ENCODE measurements at places on chromosomes 11 and 22.

- DNase-seq: no peak
Measured at GRCh38 chr11:57283231-57283990, 41.3 kb downstream of the TNKS1BP1 start.

- DNase-seq: no peak
Measured at GRCh38 chr22:26558248-26558895, 31.6 kb downstream of the TPST2 start.

DNA sequence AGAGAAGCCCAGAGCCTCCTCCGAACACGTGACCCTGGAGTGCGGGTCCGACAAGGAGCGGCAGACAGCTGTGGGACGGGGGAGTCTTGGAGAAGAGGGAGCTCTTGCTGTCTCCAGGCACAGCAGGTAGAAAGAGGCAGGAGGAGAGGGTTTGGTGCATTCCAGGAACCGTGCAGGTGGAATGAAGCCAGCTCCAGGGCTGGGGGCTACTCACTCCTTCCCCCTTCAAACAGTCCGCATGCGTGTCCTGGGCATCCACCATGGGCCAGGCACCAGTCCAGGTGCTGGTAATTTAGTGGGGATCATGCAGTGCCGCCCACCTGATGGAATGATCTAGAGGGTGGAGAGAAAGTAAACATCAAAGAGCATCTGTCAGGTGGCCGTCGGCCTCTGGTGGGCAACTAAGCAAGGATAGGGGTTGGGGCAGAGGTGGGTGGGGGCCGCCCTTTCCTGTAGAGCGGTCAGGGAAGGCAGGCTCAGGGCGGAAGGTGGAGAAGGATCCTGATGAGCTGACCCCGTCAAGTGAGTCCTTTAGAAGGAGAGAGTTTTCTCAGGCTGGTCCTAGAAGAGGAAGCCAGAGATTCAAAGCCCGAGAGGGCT is 850.0 kb downstream of the TBC1D22A start:
- no peak for DNase-seq

GRCh38 chr11:108647701-108648527 is 17.0 kb upstream of the DDX10 start:
- DNase-seq: peak; percentile 60

DNA sequence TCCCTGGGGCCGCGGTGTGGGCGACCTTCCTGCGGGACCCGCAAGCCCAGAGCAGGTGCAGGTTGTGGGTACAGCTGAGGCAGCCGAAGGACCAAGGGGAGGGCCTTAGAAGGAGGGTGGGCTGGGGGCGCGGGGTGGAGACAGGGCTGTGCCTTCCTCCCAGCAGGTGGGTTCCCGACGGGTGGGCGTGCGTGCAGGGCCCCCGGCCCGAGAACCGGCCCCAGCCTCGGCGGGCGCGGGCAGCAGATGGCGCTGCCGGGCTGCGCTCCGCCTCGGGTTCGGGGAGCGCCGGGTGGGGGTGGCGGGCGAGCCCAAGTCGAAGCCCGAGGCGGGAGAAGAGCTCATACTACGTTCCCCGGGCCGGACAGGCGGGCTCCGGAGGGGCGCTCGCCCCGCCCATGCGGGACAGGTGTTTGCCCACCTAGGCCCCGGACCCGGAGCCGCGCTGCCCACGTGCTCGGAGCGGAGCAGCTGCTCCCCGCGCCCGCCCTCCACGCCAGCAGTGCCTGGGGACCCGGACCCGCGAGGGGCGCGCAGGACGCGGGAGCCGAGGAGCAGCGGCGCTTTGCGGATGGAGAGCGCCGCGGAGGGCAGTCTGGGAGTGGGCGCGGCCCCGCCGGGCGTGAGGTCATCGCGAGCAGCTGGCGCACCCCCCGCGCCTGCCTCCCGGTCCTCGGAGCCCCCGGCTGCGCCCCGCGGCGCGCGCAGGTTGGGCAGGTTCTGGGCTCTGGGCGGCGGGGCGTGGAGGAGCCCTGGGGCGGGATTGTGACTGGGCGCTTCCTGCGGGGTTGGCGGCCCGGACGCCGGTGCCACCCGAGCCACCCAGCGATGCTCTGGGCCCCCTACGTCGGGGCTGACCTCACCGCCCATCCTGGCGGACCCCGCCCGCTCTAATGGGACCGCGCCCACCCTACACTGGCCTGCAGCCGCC is 25.3 kb downstream of the DUSP8 start:
- DNase-seq: no peak

DNA sequence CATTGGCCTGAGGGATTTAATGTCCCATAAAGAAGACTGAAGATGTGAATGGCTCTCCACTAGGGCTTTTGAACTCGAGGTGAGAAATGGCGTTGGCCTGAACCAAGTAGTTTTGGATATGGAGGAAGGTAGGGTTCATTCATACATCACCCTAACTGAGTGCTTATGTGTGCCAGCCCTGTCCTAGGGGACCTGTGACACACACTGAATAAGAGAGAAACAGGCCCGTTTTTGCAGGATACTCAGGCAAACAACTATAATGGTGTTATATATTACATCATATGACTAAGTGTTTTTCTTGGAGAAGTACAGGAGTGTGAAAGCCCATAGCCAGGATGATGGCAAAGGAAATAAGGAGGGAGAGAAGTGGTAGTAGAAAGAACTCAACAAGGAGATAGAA is 368.1 kb downstream of the TMEM135 start:
- no peak for DNase-seq

DNA sequence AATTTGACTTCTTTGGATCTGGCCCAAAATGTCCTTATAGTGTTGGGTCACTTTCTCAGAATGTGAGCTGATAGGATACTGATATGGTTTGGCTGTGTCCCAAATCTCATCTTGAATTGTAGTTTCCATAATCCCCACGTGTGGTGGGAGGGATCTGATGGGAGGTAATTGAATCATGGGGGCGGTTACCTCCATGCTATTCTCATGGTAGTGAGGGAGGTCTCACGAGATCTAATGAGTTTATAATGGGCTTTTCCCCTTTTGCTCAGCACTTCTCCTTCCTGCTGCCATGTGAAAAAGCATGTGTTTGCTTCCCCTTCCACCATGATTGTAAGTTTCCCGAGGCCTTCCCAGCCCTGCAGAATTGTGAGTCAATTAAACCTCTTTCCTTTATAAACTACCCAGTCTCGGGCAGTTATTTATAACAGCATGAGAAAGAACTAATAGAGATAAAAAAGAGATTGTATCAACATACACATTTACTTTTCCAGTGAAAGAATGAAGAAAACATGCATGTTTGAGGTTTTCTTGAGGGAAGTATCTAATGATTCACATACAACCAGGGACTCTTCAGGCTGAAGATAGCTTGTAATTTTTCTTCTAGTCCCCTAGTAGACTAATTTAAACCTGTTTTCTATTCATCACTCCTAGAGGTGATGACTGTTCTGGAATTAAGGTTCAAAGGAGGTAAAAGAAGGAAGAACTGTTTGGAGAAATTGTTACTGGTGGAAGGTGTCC is 17.3 kb upstream of the CSTF3 start:
- no peak for DNase-seq

- peak; percentile 74 for DNase-seq
Measured at GRCh38 chr11:125441648-125442410, 54.2 kb downstream of the FEZ1 start.

DNA sequence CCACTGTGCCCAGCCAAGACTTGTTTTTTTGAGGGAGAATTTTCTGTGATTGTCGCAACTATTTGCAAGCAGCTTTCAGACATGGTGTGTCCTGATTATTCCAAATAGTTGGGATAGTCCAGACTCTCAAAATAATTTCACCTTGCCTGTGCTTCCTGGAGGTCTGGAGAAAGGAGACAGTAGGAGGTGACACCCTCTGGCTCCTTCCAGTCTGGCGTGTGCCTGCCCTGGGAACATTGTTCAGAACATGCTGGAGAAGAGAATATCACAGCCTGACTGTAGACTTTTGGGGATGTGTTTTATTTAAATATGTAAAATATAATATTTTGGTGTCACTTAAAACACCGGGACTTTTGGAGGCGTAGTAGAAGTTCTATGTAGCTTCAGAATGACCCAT is 14.9 kb downstream of the ZNRF3 start:
- DNase-seq: no peak

DNA sequence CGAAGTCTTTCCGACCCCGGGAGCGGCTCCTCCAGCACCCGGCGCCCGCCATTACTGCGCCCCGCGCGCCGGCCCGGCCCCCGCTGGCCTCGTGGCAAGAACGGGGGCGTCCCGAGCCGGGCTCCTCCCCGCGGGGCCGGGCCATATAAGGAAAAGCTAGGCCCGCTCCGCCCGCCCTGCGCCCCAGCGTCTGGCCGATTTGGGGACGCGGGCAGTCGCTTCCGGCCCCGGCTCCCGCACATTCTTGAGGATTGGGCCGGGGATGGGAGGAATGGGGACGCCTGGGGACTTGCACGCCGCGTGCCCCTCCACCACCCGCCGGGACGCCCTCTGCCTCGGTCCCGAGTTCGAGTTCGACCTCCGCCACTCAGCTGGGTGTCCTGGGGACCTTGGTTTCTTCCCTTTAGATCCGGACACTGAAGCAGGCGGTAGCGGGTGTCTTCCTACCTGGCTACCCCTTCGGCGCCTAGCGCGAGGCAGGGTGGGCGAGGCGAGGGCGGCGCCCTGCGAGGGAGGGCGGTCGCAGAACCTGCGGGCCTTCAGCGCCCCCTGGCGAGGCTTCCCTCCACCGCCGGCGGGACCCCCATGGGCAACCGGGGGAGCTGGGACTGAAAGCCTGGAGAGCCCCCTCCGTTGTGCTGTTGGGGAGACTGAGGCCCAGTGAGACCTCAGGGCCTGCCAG is 3.8 kb downstream of the SMTN start:
- DNase-seq: peak; percentile 88

GRCh38 chr11:12118949-12119348 is 8.6 kb downstream of the MICAL2 start:
- no peak for DNase-seq

- no peak for DNase-seq
Measured at GRCh38 chr11:82533628-82534327, 199.9 kb downstream of the FAM181B start.

GRCh38 chr22:27692243-27692642 is 109.3 kb downstream of the MN1 start:
- no peak for DNase-seq

DNA sequence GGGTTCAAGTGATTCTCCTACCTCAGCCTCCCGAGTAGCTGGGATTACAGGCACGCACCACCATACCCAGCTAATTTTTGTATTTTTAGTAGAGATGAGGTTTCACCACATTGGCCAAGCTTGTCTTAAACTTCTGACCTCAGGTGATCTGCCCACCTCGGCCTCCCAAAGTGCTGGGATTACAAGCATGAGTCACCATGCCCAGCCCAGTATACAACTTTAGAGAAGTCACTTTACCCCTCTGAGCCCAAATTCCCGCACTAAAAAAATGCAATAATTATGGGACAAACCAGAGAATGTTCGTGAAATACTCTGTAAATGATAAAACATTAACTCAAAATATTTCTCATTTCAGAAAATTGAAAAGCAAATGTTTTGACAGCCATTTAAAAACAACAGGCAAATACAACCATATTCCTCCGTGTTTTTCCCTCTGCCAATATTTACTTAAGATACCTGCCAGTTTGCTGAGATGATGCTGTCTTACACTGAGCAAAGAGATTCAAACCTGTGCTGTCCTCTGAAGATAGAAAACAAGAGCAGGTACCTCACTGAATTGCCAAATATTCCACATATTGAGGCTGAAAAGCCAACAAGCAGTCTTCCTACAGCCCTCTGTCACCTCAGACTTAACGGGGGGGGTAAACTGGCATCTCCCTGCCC is 9.6 kb downstream of the PLEKHA7 start:
- no peak for DNase-seq

DNA sequence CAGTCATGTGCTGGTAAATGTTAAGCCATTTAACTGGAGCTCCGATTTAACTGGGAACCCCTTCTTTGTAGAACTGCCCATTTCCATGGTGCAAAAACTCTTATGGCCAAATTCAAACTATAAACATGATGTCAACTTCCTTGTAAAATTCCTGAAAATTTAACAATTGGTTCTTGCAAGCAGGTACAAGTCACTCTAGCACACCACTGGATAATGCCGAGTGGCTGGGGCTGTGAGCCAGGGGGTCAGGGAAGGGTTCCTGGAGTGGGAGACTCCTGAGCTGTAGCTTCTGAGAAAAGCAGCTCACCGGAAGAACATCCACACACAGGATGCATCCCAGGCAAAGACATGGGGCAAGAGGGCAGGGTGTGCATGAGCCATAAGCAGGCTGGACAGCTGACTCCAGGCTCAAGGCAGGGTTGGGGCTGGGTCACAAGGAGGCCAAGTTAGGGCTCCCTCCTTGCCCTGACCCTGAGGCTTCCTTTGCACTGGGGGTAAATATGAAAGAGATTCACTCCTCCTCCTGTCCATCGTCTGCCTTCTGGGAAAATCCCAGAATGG is 18.2 kb downstream of the P2RY2 start:
- DNase-seq: no peak

DNA sequence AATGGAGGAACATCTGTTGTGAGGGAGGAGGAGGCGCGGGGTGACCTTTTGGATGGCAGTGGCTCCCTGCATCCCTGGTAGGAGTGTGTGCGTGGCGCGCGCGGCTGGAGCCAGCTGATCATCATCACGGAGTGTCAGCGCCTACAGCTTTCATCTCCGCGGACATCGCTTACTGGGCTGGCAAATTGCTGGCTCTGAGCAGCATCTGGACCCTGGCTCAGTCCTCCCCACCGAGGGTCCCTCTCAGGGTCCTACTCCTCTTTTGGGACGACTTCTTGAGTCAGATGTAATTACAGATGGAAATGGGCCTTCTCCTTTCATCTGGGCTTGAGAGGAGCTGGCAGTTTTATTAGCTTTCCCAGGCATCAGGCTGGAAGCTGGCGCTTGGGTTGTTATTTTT is 85.3 kb downstream of the CACNA1I start:
- no peak for DNase-seq

GRCh38 chr11:125170510-125171031 is 6.0 kb downstream of the PKNOX2 start:
- DNase-seq: no peak

DNA sequence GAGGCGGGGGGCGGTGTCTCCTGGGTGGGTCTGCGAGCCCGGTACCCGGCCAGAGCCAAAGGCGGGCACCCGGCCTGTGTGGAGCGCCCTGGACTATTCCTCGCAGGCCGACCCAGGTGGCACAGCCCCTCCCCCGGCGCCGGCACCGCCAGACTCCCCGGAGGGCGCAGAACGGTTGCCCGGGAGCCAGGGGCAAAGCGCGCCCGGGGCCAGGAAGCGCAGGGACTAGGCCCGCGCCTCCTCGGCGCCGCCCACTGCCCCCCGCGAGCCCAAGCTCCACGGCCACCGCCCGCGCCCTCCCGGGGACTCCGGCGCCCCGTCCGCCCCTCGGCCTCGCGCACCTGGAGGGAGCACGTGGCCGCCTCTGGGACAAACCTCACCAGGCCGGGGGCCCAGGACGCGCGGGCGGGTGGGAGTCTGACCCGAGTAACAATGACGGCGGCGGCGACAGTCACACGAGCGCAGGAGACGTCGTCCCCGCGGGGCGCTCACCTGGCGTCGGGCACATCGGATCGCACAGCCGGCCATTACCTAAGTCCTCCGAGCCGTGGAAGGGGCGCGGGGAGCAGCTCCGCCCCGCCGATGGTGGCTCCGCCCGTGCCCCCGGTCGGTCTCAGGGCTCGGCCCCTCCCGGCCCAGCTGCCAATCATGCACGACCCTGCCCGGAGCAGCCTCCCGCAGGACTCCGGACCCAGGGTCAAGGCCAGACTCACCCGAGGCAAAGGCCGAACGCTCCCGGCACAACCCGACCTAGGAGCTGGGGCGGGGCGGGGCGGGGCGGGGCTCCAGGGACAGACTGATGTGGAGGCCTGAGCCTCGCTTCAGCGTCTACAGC is 7.4 kb downstream of the PLXNB2 start:
- no peak for DNase-seq

Measured in head of caudate nucleus (tissue), 42 donors.